ENCODE measurements at places on chromosomes 4 and X.

DNA sequence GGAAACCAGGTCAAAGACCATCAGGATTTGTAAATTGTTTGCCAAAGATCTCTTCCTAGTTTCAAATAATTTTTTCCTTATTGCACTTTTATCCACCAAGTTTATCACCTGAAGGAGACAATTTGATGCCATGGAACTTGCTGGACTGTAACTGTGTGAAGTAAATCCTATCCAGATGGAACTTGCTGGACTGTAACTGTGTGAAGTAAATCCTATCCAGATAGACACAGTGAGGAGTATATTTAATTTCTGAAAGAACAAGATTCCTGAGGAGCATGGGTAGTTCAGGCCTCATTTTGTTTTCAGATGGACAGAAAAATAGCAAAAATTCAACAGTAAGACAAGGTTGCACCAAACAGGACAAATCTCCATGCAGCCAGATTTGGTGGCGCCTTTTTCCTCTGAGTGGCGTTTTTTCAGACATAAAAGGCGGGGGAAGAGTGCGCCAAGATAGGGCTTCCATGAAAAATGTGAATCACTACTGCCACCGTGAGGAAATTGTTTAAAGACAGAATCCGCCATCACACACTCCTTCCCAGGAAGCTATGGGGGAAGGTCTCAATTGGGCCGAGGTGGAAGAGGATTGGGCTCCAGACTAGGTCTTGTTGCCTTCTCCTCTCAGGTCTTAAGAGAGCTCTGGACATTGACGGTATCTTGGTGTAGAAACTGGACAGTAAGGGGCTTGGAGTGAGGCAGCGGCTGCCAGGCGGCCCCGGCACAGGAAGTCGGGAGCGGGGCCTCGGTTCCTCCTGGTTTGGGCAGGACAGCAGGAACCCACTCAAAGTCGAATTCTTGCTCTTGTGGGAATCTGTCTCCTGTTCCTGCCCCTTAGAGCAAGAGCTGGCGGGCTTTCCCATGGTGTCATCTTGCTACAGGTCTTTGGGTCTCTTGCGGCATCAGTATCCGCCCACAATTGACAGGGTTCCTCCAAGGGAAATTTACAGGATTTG is 234.7 kb downstream of the OR13H1 start:
- DNase-seq = no peak

DNA sequence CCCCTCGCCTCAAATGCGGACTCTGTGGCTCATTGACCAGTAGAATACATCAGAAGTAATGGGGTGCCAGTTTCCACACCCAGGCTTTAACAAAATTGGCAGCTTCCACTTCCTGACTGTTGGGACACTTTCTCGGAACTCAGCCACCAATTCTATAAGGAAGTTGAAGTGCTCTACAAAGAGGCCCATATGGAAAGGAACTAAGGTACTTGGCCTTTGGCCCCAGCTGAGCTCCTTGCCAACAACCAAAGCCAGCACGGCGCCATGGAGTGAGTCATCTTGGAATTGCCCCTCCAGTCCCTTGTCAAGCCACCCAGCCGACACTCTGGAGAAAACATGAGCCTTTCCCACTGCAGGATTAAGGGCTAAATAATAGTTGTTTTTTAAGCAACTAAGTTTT is 262.2 kb upstream of the INTU start:
- no peak for DNase-seq

DNA sequence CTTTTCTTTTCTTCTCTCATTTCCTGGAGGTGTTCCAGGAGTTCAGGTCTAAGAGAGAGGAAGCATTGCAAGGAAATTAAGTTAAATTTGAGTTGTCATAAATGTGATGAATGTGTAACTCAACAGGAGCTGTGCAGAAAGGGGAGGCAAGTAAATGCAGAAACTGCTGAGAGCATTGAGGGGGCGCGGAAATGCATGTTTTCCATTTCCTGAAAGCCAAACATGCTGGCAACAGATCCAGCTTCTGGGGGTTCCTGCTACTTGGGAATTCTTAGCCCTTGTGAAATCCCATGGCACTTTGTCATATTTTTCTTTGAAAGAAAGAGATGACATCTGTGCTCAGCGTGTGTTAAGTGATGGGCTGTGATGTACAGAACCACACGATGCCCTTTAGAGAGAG is 33.8 kb upstream of the NAP1L5 start:
- DNase-seq = no peak

DNA sequence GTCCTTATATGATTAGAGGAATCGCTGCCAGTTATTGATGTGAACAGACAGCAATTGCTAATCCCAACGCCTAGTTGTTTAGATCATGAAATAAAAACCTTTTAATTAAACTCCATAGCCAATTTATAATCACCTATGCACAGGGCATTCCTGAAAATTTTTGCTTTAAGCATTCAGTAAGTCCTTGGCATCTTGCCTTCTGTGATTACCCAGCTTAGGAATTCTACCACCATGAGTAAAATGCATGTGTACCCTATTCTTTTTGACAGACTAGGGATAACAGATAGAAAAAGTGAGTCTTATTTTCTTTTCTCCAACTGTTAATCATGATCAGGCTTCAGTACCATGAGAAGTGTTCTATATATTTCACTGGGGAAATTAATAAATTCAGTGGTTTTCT is 995.3 kb upstream of the GRIA3 start:
- DNase-seq = no peak

DNA sequence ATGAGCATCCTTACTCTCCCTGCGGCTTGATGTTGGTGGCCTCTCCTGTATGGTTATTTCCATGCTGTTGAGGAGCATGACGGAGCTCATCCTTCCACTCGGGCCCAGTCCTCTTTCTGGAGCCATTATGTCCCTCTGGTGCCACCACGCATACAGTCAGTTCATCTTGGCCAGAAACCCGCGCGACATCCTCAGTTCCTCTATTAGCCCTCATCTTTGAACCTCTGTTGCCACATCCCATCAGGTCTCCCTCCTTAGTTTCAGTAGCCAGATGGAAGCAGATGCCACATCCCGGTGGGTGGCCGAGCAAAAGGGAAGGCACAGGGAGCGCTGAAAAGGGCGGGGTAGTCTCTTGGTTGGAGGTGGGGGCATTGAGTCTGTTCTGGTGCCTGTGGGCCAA is 4.6 kb downstream of the LOC101059915 start:
- no peak for DNase-seq

DNA sequence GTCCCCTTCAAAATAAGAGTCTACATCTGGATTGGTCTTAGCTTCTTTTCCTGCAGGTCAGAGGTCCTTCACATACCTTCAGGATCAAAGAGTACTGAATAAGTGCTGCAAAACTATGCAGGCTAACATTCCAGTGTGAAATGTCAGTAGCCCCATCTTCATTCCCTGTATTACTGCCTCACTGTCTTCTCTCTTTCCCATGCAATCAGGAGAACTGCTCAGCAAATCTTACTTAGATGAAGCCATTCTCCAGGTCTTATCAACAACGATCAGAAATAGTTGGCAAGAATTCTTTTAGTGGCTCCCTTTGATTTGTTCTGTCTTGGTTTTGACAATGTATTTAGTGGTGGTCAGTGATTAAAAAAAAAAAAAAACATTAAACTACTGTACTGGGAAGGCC is 26.0 kb upstream of the IQCM start:
- DNase-seq = no peak

- DNase-seq = no peak
These were observed 104.8 kb downstream of the ATP11C start for GRCh38 chrX:139828033-139828432.
